ENCODE measurements at places on chromosomes 1 and 21.

GRCh38 chr1:22875841-22876240 is 96.8 kb downstream of the LACTBL1 start:
- no peak for DNase-seq

DNA sequence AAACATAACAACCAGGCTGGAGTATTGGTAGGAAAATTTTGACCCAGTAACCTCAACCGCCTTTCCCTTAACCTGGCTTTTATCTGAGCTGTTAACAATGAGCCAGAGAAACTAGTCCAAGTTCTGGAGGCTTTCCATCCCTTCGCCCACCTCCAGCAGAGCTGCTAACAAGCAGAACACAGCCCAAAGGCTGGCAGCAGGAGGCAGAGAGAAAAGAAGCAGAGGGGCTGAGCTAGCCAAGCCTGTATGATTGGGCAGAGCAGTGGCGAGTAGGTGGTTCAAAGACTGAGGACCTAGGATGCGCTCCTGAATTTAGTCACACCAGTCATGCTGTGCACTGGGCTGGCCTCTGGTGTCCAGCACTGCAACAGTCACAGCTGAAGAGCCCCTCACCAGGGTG is 123.0 kb downstream of the TNR start:
- no peak for DNase-seq

DNA sequence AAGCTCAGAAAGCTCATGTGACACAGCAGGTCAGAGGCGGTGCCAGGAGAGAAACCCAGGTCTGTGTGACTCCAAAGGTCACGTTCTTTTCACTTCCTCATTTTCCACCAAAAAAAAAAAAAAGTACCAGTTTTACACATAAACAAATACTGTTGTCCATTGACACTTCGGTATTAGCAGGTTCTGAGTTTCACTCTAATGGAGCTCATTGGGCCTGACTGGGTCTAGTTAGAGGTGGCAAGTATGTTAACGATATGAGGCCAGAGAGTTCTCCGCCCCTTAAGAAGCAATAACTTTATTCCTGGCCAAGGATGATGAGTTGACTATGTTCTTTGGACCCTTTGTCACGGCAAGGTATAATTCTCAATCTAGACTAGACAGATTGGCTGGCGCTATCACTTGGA is 30.0 kb upstream of the SDE2 start:
- no peak for DNase-seq

- no peak for DNase-seq
Measured at GRCh38 chr1:11521582-11522399, 42.8 kb downstream of the DISP3 start.

- no peak for DNase-seq
Measured at GRCh38 chr1:23909412-23909811, 3.8 kb downstream of the CNR2 start.

GRCh38 chr1:241994171-241994570 is 4.7 kb downstream of the MAP1LC3C start:
- no peak for DNase-seq

DNA sequence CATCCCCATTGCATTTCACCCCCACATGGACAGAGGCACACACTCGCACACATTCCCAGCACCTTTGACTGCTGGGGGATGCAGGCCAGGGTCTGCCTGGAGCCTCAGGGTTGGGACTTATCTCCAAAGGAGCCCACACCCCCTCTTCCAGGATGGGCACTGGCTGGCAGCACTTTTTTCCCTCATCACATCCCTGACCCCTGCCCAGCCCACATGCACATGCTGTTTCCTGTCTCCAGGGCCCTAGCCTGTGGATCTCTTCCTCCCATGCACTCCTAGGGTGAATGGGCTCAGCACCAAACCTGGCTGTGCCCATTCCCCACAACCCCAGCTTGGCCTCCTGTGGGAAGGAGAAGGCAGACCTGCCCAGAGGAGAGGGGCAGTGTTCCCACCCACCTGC is 59.3 kb downstream of the STUM start:
- DNase-seq: no peak

GRCh38 chr1:14658642-14659041 is 60.2 kb downstream of the KAZN start:
- DNase-seq: no peak

- DNase-seq: no peak
Measured at GRCh38 chr1:10791105-10791951, 5.1 kb downstream of the CASZ1 start.

- DNase-seq: no peak
Measured at GRCh38 chr1:16143005-16143565, 12.8 kb downstream of the EPHA2 start.

DNA sequence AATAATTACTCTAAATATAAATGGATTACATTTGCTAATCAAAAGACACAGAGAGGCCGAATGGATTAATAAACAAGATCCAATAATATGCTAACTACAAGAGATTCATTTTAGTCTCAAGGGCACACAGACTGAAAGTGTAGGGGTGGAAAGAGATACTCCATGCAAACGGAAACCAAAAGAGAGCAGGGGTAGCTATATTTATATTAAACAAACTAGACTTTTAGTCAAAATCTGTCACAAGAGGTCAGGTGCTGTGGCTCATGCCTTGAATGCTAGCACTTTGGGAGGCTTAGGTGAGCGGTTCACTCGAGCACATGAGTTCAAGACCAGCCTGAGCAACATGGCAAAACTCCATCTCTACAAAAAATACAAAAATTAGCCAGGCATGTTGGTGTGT is 33.6 kb upstream of the DISP1 start:
- DNase-seq: no peak

DNA sequence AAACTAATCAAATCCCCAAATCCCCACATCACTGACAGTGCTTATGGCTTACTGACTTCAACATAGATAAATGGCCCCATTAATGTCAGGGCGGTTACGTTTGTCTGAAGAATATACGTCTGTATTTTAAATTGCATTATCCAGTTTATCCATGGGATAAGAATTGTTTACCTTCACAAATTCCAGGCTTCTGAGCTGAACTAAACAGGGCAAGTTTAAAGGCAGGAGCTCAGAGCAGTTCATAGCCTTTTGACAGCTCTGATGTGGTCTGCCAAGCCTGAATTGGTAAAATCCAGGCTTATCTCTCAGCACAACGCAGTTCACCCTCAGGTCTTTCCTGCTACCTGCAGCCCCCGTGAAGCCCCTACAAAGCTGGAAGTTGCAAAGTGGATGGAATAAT is 79.5 kb upstream of the GREM2 start:
- no peak for DNase-seq

DNA sequence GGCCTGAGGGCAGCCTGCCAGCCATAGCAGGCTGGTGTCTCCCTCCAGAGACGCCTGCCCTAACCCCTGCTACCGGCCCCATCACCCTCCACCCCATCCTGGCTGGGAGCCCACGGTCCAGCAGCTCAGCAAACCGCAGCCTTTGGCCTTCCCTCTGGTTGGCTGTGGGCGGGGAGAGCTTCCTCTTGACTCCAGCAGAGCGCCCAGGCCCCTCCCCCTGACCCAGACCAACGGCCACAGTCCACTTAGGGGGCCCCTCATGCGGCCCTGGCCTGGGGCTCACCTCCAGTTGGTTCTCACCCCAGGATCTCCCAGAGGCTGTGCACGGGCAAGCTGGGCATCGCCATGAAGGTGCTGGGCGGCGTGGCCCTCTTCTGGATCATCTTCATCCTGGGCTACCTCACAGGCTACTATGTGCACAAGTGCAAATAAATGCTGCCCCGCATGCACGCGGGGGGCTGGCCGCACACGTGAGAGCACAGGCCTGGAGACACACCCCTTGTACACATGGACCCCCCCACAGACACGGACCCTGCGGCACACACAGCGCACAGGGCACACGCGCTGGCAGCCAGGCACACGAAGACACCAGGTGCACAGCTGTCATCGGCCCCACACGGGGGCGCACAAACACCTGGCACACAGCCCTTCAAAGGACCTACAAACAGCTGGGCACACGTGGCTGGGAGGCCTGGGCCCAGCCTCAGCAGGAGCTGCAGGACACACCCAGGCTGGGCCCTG is 3.1 kb downstream of the SMIM1 start:
- no peak for DNase-seq

DNA sequence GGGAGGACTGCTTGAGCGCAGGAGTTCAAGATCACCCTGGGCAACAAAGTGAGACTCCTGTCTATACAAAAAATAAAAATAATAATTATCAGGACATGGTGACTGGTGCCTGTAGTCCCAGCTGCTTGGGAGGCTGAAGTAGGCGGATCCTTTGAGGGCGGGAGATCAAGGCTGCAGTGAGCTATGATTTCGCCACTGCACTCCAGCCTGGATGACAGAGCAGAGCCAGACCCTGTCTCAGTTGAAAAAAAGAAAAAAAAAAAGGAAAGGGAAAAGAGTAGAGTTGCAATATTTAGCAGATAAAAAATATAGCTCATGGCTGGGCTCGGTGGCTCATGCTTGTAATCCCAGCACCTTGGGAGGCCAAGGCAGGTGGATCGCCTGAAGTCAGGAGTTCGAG is 3.3 kb upstream of the S1PR1 start:
- DNase-seq: no peak

- DNase-seq: no peak
Measured at GRCh38 chr1:75521658-75522057, 89.3 kb downstream of the SLC44A5 start.

GRCh38 chr1:196088541-196088940 is 519.7 kb downstream of the KCNT2 start:
- DNase-seq: no peak

- no peak for DNase-seq
Measured at GRCh38 chr1:152777510-152778137, 2.7 kb downstream of the LCE1F start.

- DNase-seq: no peak
Measured at GRCh38 chr1:233019778-233020325, 69.4 kb downstream of the NTPCR start.

- DNase-seq: no peak
Measured at GRCh38 chr1:93108335-93108734, 29.3 kb downstream of the MTF2 start.

GRCh38 chr1:43273708-43274107 is 3.9 kb downstream of the TMEM125 start:
- DNase-seq: no peak

GRCh38 chr1:194295685-194296084 is 1109.3 kb upstream of the B3GALT2 start:
- peak; percentile 29 for DNase-seq

GRCh38 chr1:176733661-176734060 is 270.7 kb downstream of the PAPPA2 start:
- no peak for DNase-seq

DNA sequence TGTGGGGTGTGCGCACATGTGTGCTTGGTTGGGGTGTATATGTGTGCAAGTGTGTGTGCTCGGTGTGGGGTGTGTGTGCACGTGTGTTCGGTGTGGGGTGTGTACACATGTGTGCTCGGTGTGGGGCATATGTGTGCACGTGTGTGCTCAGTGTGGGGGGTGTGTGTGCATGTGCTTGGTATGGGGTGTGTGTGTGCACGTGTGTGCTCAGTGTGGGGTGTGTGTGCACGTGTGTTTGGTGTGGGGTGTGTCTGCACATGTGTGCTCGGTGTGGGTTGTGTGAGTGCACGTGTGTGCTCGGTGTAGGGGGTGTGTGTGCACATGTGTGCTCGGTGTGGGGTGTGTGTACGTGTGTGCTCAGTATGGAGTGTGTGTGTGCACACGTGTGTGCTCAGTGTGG is 77.5 kb downstream of the PRDM16 start:
- no peak for DNase-seq

- no peak for DNase-seq
Measured at GRCh38 chr1:236038034-236038433, 26.9 kb downstream of the NID1 start.

DNA sequence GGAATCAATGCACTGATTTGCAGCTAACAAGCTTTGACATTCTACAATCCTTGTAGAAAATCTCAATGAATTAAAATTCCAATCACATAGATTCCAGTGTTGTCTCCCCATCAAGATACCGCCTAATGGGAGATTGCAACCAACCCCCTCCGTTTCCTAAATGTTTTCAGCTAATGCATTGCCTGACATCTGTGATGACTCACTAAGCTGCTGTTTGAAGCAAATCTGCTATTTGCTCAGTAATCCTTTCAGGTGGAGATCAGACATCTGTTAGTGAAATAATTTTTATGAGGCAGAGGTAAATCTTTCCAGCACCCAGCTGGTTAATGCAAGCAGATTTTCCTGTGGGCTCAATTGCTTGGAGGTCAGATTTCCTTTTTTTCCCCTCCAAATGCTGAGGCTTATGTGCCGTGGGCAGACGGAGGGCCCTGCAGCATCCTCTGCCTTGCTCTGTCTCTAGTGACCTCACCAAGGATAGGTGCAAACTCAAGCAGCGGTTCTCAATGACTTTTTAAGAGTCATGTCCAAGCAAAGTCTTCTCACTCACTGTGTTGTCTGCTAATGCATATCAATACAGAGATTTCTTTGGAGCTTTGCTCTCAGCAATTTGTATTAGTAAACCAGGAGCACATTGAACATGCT is 91.1 kb upstream of the RAB3GAP2 start:
- DNase-seq: no peak

DNA sequence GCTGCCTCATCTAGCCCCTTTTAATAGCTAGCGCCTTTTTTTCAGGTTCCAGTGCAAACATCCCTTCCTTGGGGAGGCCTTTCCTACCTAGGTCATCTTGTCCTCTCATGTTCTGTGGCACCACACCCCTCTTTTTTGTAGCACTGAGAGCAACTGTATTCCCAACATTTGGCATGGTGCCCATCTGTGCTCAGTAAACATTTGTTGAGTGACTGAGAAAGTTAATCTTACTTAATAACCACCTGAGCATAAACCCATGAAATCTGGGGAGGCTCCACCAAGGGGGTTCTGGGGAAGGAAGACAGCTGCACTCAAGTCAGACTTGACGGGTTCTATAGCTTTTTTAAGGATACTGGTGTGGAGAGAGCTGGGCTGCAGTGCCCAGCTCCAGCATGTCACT is 90.0 kb downstream of the NOS1AP start:
- DNase-seq: no peak

GRCh38 chr1:116365353-116365780 is 7.7 kb upstream of the ATP1A1 start:
- no peak for DNase-seq

DNA sequence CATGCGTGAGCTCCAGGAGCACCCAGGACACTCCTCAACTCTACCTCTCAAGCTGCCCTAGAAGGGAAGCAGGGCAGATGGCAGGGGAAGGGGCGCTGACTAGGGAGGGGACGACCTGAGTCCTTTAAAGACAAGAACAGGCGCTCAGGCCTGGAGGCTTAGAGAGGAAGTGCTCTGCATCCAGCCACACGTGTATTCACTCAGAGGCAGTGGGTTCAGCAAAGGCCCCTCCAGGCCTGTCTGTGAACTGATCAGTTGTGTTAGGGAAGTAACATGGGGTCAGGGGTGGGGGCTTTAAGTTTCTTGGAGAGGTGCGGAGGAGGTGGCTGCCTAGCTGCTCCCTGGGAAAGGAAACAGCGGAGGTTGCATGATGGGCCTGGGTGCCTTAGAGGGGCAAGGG is 37.1 kb upstream of the ARF1 start:
- no peak for DNase-seq

- DNase-seq: no peak
Measured at GRCh38 chr1:43995984-43996732, 4.8 kb downstream of the CCDC24 start.
